Renal pelvis (tissue), 12 donors: ENCODE measurements at places on chromosomes 6 and 20. TPM values are rescaled to one million over a fixed set of nuclear protein-coding genes. Genes with fewer than 3 reads are reported as not detected.

The FOXS1 gene
- polyA plus RNA-seq = 9.2 TPM

The TP53TG5 gene
- polyA plus RNA-seq = 3.0 TPM

The SLC52A3 gene
- 4.1 TPM for polyA plus RNA-seq

DNA sequence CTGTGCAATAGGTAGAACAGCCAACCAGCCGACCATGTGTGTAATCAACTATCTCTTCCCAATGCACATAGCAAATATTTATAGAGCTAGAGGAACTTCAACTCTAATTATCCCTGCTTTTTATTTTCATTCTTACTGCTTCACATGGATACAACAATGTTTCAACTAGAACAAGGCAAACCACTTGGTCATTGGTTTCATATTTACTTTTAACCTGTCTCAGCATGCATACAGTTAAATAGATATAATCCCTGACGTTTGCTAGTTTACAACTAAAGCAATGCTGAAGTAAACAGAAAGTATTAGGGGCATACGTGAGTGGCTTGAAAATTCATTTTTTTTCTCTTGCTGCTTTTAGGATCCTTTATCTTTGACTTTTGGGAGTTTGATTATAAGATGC is 318.5 kb upstream of the MAP3K7 start:
- no peak for DNase-seq

GRCh38 chr6:108689272-108690161 is 128.8 kb downstream of the FOXO3 start:
- no peak for DNase-seq

GRCh38 chr6:98971303-98971702 is 23.6 kb upstream of the FBXL4 start:
- DNase-seq = no peak

DNA sequence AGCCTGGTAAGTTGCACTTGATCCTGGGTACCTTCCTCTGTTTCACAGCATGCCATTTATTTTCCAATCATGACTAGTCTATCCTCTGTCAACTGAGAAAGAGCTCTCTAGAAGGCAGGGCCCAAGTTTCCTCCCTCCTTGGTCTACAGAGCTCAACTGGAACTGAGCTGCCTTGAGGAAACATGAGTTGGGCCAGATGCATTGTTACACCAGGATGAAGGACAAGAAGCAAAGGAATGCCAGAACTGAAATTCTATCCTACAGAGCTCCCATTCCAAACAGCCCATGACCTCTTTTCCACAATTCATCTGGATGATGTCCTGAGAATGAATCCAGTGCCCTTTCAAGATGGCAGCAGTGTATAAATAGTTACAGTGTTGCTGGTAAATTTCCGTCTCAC is 66.7 kb upstream of the E2F3 start:
- no peak for DNase-seq

DNA sequence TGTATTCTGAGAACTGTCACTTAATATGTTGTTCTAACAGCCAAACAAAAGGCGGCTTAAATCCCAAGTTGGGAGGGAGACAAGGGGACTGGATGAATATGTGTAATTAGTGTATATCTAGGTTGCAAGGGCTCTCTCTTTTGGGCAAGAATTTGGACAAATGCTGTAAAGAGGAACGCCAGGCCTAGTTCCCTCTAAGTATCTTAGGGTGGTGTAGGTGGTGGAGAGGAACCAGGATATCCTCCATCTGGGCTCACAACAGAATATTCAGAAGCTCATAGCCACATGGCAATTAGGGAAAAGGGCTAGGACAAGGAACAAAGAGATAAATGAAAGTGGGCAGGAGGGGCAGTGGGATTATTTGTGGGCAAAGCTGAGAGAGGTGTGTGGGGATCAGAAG is 149.5 kb downstream of the LRFN2 start:
- no peak for DNase-seq

DNA sequence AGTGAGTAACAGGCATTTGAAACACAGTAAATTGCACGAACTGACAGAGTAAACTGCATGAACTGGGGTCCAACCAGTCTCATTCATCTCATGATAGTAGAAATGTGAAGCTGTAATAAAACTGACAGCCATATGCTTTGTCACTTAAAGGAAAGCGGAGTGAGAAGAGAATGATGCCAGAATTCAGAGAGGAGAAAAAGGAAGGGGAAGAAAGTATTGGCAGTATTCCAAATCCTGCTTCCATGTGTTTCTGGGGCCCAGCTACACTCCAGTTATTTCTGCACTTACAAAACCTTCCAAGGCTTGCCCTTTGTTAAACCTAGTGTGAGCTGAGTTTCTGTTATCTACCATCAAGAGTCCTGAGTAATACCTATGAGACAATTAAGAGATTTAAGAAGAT is 17.2 kb downstream of the SNX14 start:
- DNase-seq = peak; percentile 5

GRCh38 chr6:4398791-4399190 is 263.4 kb upstream of the ECI2 start:
- no peak for DNase-seq

GRCh38 chr20:32651537-32651936 is 22.2 kb downstream of the C20orf203 start:
- no peak for DNase-seq
